ENCODE measurements at places on chromosomes 16 and 17. TPM values are rescaled to one million over a fixed set of nuclear protein-coding genes. Genes with fewer than 3 reads are reported as not detected.

DNA sequence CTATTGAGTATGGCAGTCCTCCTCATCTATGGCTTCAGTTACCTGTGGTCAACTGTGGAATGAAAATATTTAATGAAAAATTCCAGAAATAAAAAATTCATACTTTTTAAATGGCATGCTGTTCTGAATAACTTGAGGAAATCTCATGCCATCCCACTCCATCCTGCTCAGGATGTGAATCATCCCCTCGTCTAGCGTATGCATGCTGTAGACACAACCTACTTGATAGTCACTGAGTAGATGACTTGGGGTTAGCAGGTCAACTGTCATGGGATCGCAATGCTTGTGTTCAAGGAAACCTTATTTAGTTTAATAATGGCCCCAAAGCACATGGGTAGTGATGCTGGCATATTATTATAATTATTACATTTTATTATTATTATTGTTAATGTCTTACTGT, 4.8 kb upstream of the VAC14 start:
- DNase-seq: no peak

DNA sequence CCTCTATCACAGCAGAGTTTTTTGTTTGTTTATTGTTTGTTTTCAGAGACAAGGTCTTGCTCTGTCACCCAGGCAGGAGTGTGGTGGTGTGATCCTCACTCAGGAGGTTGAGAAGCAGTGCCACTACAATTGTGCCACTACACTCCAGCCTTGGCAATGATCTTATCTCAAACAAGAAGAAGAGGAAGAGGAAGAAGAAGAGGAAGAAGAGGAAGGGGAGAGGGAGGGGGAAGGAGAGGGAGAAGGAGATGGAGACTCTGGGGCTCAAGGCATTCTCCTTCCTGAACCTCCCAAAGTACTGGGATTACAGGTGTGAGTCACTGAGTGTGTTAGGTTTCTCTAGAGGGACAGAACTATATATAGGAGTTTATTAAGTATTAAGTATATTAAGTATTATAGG, 17.1 kb upstream of the C17orf58 start:
- DNase-seq: no peak

The ABCC6 gene
- 2.7 TPM for total RNA-seq

The CCDC78 gene
- total RNA-seq: 22.9 TPM

The CD300LF gene
- total RNA-seq: not detected

The GINS2 gene
- 53.3 TPM for total RNA-seq

- no peak for DNase-seq
Measured at GRCh38 chr17:9001559-9001958, 19.8 kb upstream of the NTN1 start.

The SLFN13 gene
- total RNA-seq: 0.10 TPM

- no peak for DNase-seq
Measured at GRCh38 chr16:83887564-83887963, 11.4 kb upstream of the MLYCD start.

All from HCT116 (cell line).